HuH-7 (cell line): ENCODE measurements at places on chromosomes 5 and 9.

DNA sequence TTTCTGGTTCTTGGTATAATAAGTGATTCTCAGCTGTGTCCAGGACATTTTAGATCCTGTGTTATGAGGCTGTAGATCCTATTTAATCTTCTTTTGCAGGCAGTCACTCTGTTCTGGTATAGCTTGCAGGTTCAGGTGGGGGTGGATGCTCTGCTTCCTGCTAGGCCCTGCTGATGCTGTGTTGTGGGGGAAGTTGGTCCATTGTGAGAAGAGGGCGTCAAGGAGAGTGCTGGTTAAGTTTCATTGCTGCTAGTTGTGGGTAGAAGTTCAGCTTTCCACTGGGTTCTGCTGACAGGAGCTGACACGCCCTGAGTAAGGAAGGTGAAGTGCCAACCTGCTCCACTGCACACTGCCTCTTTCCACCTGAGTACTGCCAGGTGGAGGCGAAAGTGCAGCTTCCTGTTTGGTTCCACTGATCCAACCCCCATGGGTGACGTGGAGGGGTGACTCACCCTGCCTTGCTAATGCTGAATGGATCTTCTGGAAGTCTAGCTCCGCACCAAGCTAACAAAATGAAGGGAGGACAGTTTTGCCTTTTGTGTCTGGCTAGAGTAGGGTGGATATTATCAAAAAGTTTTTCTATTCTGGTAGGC, 16.3 kb downstream of the NMRK1 start:
- no peak for DNase-seq

- DNase-seq = no peak
Measured at GRCh38 chr9:6893350-6894131, 135.8 kb downstream of the KDM4C start.

DNA sequence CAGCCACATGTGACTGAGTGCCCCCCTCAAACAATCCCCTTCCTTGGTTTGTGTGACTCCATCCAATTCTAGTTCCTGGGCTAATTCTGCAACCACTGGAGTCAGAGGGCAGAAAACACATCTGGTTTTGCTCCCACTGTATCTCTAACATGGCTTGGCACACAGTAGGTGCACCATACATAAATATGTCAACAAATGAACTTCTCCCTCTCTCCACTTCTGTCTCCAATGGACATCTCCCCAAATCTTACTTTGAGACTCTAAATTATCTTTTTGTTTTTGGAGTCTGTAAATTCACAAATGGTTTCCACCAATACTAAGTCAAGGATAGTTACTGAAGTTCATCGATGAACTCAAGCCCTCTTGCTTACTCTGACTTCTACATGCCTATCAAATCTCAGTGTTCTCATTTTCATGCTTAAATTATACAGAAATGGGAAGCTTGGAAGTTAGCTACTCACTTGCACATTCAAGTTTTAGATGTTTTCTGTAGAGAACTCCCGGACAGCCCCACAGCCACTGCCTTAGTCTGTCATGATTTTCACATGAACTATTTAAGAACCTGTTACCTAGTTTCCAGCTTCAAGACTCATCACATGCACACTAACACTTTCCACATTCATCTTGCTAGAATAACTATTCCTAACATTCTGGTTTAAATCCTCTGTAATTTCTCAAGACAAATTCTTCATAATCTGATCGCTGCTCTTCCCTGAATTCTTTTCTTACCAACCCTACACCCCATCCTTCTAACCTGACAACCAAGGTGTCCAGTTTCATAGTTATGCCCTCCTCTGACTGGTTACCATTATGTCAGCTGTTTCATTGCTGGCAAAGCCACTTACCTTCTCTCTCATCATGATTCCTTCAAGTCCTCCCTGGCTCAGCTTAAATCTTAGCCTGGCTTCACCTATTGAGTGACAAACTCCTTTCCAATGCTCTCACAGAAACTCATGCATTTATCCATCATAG, 6.0 kb downstream of the RPL37 start:
- DNase-seq = no peak

GRCh38 chr5:132385326-132386105, 16.0 kb downstream of the SLC22A5 start:
- peak; percentile 55 for DNase-seq
